ENCODE measurements at places on chromosomes 4 and X.

DNA sequence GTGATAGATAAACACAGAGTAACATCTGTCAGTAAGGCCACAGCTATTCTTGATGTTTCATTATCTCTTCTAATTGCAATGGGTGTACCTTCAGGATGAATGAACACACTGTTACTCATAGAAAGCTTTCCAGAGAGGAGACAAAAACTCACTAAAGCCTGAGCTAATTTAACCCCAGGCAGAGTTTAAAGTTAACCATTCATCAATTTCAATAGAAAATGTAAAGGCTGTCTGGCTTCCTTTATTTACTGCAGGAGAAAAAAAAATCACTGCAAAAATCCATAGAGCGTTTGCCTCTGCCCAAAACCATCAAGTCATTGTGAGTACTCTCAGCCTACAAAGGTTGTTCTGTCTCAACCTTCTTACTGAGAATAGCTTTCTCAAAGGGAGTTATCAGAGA, 376.9 kb downstream of the PPP4R3C start:
- DNase-seq: no peak

GRCh38 chr4:101163936-101164335, 183.4 kb downstream of the PPP3CA start:
- DNase-seq: no peak

- DNase-seq: no peak
Observed at GRCh38 chr4:14920237-14920636, 82.0 kb upstream of the CPEB2 start.

DNA sequence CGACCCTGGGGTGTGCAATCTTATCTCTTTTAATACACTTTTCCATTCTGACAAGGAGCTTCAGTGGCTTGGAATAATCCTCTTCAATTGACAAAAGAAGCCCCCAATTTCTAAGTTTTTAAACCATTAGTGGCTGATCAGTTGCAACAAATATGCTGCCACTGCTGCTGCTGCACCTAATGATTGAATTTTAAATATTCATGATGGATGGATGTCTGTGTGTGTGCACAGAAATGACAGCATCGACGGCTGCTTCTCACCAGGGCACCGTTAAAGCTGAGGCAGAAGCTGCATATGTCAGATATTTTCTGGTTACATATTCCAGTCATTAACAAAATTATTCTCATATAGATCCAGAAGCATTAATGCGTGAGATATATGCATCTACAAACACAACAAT, 182.4 kb downstream of the MGST2 start:
- DNase-seq: no peak

DNA sequence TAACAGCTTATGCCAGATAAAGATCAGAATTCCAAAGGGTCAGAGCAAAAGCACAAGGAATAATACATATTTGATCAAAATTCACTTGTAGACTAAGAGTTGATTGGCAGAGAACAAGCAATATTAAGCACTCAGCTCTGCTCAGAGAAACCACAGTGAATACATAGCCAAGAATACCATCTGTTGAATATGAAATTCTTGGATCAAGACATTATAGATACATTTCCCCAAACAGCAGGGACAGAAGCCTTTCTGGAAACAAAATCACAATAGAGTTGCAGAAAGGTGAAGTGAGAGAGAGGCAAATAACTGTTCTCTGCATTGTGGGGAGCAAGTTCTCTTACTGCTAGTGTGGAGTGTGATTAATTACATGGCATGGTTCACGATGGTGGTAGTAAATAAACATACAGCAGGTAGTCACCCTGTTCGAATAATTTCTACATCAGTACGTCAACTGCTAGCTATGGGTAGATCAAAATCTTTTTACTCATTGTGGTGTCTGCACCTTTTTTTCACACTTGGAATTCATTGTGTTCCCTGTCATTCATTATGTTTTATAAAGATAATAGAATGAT, 366.7 kb downstream of the PCDH7 start:
- no peak for DNase-seq

DNA sequence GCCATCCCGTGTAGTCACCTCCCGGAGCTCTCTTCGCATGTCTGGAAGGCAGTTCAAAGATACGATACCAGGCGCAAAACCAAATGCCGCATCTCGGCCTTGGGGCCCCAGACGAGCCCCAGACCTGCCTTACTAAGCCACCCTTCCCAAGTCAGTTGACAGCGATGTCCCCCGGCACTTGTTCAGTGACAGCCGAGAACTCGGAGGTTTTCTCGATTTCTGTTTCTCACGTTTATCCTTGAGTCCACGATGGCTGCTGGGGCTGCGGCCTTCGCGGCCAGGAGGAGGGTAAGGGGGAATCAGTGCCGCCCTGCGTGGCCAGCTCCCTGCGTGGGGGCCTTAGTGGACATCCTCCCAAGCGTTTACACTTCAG, 7.3 kb downstream of the MAEA start:
- no peak for DNase-seq

DNA sequence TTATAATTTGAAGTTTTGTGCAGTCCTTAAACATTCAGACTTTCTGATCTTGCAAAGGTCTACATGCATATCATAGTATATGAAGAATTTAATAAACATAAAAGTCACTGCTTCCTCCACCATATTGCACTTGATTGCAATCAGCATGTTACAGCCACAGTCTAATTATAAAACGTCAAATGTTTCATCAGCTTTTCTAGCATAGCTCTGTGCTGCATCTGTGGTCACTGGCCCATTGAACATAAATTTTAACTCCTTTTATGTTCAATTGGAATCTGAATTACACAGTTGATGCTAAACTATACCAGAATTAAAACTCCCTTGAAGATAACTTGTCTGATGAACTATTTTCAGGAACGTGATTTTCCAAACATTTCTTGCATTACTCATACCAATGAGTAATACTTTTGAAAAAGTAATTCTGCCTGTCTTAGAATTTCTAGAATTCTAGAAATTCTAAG, 329.1 kb downstream of the GALNTL6 start:
- DNase-seq: no peak

GRCh38 chr4:85737254-85737653, 262.3 kb downstream of the ARHGAP24 start:
- no peak for DNase-seq

DNA sequence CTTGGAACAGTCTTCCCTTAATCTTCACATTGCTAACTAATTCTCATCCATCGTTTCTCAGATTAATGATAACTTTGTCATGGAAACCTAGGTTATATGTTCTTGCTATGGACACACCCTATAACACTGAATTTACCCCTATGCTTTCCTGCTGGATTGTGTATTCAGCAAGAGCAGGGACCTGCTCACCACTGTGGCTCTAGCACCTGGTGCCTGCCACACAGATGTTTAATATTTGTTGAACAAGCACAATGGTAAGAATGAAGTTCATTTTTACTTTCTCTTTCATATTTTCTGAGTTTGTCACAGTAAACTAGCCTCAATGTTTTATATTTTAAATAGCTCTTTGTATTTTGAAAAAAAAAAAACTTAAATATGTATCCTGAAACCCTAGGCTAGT, 734.0 kb upstream of the DIAPH2 start:
- DNase-seq: no peak

DNA sequence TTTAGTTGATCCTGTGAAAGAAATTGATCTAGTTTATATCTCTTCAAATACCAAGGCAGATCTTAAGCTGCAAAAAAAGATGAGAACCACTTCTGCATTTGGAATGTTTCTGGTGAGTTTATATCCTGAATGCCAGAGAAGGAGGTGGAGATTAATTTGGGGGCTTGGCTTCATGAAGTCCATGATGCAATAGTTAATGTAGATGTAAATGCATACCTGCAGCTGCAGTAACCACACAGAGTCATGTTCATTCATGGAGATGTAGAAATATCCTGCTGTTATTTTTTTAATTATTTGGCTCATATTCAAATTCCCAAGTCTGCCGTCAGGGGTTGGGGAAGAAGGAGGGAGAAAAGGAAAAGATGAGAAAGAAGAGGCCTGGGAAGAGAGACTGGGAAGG, at the start of gene SULT1E1:
TSS of gene SULT1E1 (minus strand) at position 94 of the 400 bp plus-strand sequence. CDS start 2,501 bp downstream, outside the sequence.
- no peak for DNase-seq

- DNase-seq: no peak
Observed at GRCh38 chrX:123835661-123836371, 24.0 kb upstream of the XIAP start.
